Glomerular endothelial cell (primary cell): ENCODE measurements at places on chromosomes 11 and 22.

DNA sequence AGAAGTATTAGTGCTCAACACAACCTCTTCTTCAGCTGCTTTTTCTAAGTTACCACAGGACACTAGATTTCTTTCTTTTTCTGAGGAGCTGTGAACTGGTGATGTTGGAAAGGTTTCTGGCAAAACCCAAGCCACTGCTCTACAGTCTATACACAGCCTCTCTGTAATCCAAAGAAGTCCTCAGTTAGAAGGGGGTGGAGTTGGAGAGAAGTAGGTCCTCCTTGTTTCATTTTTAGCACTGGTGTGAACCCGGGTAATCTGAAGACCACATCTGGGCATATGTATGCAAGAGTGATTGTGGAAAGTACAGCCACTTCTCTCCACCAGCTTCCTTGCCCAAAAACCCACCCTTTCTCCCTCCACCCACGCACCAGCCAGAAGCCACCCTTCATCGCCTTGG is 1168.1 kb downstream of the LRRC4C start:
- DNase-seq, result no peak

- no peak for DNase-seq
These were observed 227.5 kb downstream of the MIAT start for GRCh38 chr22:26884921-26885320.

GRCh38 chr11:110198031-110198729 is 98.2 kb downstream of the RDX start:
- DNase-seq, result no peak

- DNase-seq, result no peak
These were observed at the start of gene P2RY6 for GRCh38 chr11:73271936-73272679. Gene P2RY6, plus strand, starts transcription at chr11:73272338. Its CDS starts 24,181 bp downstream, at chr11:73296519.

GRCh38 chr22:17370026-17370765 is 936 bp downstream of the CECR2 start:
- no peak for DNase-seq

DNA sequence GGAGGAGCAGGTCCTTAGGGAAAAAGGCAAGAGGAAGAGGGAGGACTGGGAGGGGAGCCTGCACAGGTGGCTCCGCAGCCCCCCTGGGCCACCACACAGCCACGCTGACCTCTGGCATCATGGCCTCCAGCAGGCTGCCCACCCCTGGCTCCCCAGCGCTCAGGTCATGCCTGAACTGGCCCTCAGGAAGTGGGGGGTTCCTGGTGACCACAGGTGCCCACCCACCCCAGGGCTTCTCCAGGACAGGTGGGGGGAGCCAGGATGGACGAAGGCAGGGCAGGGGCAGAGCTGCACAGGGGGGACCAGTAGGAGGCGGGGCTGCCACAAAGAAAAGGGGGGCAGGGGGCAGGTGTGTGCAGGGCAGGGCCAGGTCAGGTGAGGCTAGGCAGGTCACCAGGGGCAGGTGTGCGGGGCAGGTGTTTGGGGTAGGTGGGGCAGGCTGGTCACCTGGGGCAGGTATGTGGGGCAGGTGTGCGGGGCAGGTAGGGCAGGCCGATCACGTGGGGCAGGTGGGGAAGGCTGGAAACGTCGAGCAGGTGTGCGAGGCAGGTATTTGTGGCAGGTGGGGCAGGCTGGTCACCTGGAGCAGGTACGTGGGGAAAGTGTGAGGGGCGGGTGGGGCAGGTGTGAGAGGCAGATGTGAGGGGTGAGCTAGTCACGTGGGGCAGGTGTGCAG is 997 bp downstream of the DEAF1 start:
- DNase-seq, result no peak

GRCh38 chr11:103807806-103808205 is 228.6 kb upstream of the DDI1 start:
- no peak for DNase-seq

DNA sequence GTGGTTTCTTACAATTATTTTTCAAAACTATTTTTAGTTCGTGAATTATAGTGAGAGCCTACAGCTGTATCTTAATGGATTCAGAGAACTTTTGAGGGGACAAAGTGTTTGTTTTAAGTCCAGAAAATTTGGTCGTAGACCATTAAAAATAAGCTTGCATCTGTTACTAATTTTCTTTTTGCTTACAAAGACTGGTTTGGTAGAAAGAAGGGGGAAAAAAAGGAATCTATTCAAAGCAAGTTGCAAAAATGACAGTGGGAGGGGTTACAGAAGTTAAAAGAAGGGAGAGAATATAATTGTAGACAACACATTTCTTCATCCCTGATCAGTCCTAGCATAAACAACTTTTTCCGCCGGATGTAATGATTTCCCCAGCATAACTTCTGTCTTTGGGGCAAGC is 72.1 kb downstream of the AMOTL1 start:
- DNase-seq, result no peak

GRCh38 chr22:27982630-27983180 is 63.6 kb upstream of the PITPNB start:
- no peak for DNase-seq

GRCh38 chr22:41395531-41396240 is 13.9 kb downstream of the TEF start:
- DNase-seq, result no peak

GRCh38 chr22:19109198-19110063 is 12.8 kb downstream of the DGCR2 start:
- no peak for DNase-seq

- DNase-seq, result no peak
These were observed 95.9 kb upstream of the FGF3 start for GRCh38 chr11:69915151-69915500.
